ENCODE measurements at places on chromosomes 3 and 15. TPM values are rescaled to one million over a fixed set of nuclear protein-coding genes. Genes with fewer than 3 reads are reported as not detected.
A peak's percentile ranks its signal among the peaks of the same experiment; 100 is the strongest.

DNA sequence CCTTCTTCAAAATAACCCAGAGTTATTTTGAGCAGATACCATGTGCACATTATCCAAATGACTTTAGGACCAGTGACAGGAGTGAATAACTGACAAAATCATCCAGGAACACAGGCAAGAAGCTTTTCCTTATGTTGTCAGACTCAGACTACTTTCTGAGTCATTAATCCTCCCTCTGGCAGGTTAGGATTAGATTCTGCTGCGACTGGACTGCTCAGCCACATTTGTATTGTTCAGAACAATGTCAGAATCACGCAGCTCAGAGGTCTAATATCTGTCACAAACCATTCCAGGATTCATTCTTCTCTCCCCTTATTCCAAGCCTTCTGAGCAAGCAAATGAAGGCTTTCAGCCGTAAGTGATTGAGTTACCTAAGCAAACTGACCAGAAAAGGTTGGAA, 34.8 kb upstream of the FAM174B start:
- no peak for DNase-seq

DNA sequence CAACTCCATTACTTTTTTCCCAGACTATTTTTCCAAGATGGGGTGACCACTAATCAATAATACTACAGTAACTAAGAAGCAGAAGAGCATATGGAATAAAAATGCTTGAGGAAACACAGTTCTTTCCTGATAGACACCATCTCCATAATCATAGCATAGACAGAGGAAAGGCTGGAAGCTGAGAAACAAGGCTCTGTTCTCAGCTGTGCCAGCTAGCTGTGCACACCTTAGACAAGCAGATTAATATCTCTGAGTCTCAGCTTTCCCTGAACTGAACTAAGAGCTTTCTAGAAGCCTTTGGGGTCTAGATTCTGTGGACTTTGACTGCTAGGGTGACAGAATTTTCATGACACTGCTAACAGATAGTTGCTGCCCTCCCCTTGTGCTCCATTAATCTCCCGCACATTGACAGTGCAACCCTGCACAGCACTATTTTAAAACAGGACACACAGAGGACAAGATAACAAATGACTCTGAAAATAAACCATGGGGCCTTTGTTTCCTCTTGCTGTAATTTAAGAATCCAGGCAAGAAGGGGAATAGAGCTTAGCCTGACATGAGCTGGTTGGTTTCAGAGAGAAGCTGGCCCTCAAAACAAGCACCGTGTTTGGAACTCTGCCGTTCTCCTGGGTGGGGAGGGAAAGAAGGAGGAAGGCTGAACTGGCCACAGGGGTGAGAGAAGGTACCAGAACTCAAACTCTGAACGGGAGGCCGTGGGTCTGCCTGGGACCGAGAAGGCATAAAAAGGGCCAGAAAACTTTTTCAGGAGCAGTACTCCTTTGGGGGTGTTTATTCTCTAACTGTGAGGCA, 67.4 kb downstream of the ATP13A5 start:
- no peak for DNase-seq

- DNase-seq: no peak
Measured at GRCh38 chr3:82939491-82940097, 1178.1 kb upstream of the GBE1 start.

DNA sequence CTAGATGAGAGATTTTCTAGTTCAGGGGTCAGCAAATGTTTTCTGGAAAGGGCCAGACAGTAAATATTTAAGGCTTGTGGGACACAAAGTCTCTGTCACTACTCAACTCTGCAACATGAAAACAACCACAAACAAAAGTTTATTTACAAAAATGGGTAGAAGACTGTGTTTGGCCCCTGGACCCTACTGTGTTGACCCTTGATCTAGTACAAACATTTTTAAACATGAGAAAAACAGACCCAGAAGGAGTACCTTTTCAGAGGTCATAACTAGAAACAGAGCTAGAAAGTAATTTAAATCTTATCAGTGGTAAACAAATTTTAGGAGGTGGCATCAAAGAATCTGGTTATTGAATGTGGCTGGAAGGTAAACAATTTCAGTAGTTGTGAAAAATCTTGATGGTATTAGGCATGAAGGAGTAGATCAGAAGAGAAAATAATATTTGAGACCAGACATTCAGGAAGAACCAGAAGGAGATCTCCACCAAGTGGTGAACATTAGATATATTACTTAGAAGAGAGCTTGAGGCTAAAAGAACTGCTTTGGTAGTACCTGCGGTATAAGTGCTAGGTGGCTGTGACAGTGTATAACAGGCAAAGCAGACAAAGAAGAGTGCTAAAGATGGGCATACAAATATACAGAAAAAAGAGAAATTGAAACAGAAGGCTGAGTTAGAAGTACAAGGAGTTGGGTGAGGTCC, 101.7 kb downstream of the NR1I2 start:
- no peak for DNase-seq

GRCh38 chr3:195542316-195542697, 818 bp downstream of the PPP1R2 start:
- peak; percentile 19 for DNase-seq

GRCh38 chr3:124680521-124680920, 49.7 kb upstream of the UMPS start:
- DNase-seq: no peak

Gene PPM1L
- 12.0 TPM for total RNA-seq

DNA sequence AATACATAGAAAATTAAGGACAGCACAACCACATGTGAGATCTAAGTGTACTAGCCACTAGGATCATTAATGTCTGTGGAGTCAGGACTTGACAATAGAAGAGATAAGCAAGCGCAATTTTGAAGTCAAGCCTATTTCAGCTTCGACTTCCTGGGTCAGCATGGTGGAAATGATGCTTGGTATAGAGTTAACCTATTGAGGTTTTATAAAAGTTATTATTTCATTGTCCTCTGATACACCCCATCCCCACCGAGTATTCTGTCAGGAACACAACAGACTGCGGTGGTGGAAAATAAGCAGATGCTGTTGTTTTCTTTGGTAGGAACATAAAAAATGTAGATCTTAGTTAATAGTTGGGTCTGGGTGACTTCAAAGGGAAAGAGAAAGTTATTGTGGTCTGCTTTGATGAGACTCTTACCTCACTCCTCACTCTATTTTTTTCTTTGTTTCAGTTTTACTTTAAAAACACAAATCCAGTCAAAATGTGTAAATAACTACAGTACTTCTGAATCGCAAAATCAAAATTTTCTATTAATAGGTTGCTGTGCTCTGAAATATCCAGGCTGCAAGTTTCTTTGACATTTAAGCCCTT, 82.1 kb downstream of the IL5RA start:
- no peak for DNase-seq

Gene CEP152
- 9.7 TPM for total RNA-seq

Gene GP9
- 0.49 TPM for total RNA-seq

- DNase-seq: no peak
Measured at GRCh38 chr3:29870136-29870535, 589.3 kb downstream of the RBMS3 start.

Gene PRSS50
- 0.89 TPM for total RNA-seq

- DNase-seq: no peak
Measured at GRCh38 chr3:184683900-184684560, 27.8 kb downstream of the MAGEF1 start.

- no peak for DNase-seq
Measured at GRCh38 chr3:117750674-117751269, 1041.2 kb downstream of the TUSC7 start.

- DNase-seq: no peak
Measured at GRCh38 chr15:97479957-97480356, 480.5 kb upstream of the ARRDC4 start.

Gene MYO5C
- total RNA-seq: 8.0 TPM

DNA sequence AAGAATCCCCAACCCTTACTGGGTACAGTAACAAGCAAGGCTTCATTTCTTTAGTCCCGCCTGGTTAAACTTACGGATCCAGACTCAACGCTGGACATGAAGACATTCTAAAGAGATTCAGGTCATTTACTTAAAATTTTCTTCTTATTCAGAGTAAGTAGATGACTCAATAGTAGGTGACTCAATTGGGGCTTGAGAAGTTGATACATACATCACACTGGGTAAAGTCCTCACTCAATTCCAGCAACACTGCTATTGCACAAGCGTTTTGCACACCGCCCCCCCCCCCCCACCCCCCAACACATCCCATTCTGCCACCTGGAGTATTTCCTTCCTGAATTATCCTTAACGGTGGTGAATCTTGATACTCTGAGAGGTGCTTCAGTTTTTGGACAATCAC, 610.0 kb downstream of the FOXP1 start:
- no peak for DNase-seq

Gene MAP6D1
- total RNA-seq: 1.2 TPM

DNA sequence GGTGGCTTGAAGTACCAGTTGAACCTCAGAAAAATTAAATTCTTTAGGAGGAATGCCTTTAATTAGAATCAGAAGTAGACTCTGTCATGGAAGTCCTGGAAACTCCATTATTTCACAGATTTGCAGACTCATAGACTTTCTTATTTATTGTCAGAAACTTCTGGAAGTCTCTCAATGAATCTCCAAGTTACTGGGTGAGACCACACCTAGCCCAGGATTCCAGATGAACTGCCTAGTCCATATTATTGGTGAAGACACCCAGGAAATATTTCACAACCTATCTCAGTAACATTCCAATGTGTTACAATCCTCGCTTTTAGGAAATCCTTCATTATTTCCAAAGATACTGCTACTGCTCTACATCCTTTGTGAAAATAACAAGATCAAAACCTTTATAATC, 6.5 kb upstream of the THBS1 start:
- peak; percentile 46 for DNase-seq

GRCh38 chr15:42140383-42141070, 15.9 kb downstream of the PLA2G4F start:
- no peak for DNase-seq

- no peak for DNase-seq
Measured at GRCh38 chr3:89699771-89700170, 592.4 kb downstream of the EPHA3 start.
